ENCODE measurements at places on chromosomes 5 and 9.

DNA sequence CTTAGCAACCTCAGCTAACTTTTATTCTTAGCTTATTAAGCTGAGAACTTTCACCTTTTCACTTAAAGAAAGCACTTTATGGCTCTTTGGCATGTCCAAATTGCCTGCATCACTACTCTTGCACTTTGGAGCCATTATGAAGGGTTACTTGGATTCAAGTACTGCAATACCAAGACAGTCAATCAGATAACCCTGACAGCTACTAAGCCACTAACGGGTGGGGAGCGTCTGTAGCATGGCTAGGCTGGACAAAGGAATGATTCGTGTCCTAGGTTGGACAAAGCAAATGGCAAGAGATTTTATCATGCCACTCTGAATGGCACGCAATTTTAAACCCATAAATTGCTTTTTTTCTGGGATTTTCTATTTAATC, 39.6 kb downstream of the TRPM6 start:
- no peak for DNase-seq

DNA sequence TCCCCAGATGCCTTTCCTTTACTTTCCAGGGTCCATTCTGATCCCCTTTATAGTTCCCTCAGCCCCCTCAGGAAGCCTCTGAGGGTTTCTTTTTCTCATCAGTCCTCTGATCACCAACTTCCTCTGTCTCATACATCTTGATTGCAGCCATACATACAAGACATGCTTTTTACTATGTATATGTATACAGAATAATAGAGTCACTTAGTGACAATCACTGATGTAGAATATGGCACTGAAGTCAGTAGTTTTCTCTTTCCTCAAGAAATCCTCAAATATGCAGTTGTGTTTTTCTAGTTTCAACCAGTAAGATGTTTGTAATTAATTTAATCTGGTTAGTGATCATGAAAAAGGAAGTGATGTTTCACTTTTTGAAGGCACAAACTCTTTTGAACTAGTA, 364.1 kb downstream of the MAN2A1 start:
- no peak for DNase-seq

- no peak for DNase-seq
Measured at GRCh38 chr9:98057138-98057799, 737 bp downstream of the NANS start.

DNA sequence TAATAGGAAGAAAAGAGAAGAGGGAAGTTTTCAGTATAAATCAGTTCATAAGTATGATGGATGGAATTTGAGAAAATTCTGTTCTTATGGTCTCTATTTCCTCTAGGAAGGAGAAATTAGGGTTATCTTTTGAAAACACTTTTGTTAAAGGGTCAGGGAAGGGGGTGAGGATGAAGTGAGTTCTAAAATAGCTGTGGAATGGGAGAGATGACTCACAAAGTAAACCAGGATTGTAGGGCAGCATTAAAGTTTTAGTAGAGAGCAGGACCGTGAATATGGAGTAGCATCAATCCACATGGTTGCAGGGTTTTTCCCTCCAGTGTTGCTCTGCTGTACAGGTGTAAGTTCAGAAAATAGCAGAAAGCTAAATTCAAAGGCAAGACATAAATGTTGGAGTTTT, 32.4 kb downstream of the MUSK start:
- no peak for DNase-seq

DNA sequence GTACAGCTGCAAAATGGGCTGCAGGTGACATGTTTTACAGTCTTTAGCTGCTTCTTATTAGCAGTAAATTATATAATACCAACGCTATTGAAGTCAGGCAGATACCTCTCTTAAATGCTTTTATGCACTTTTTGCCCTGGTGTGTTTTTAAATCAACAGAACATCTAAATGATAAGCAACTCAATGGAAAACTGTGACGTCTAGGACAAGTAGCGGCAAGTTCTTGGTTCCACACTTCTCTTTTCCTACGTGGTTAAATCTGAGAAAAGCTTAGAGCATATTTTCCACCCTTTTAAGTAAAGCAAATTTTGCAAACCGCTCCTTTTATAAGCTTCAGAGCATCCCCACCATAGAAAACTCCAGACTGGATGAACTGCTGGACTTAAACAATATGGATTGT, 58.1 kb downstream of the CEMIP2 start:
- no peak for DNase-seq
